GM03348 (cell line): ENCODE measurements at places on chromosomes 12 and 14.

- DNase-seq, result peak; percentile 70
These were observed 37.5 kb downstream of the EMP1 start for GRCh38 chr12:13233830-13234641.

DNA sequence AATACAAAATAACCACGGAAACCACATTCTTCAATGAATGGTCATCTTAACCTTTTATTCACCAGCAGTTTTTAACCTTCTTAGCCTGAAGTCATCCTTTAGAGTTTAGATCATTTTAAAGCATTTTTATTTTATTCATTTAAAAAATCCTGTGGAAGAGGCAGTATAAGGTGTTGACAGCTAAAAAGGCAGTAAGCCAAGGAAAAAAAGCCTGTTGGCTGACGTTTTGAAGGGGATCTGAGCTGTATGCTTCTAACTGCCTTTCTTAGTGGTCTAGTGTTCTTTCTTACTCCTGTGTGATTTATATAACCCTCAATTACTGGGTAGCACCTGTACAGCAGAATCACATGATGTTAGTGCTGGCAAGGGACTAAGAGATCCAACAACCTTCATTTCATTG is 438.3 kb upstream of the SEL1L start:
- DNase-seq, result no peak

DNA sequence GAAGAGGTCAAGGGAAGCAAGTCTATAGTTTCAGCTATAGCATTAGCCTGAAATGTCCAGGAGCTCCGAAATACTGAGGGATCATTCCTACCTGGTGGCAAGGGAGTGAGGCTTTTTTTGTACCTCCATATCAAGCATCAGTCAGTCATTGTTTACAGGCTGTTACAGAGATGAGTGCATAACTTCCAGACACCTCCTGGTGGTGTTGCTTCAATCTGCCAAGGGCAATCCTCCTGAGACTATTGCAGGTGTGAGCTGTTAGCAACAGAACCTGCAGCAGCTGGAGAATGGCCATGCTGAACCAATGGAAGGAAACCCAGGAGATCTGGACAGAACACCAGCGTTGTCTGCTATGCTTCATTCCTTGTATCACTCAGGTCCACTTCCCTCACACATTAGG is 80.0 kb upstream of the SLC8A3 start:
- no peak for DNase-seq

DNA sequence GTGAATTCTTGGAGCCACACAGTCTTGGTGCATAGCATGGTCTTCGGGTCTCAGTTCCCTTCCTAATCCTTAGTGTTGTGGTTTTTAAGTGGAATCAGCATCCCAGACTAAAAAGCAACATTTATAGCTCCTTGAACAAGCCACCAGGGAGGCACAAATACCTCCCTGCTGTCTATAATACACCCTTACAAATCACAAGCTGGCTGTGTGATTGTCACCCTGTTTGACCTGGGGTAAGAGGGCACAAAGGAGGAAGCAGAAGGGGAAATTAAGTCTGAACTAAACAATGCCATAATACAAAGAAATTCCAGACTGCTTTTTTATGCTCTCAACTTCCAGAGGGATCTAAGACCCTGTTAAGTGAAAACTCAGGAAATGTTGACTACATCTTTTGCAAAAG is 7.7 kb upstream of the MMP19 start:
- DNase-seq, result no peak

- DNase-seq, result no peak
These were observed 137.2 kb downstream of the PDZRN4 start for GRCh38 chr12:41325336-41325735.

- DNase-seq, result no peak
These were observed 449.4 kb downstream of the RERGL start for GRCh38 chr12:17640615-17641014.

- DNase-seq, result no peak
These were observed 11.3 kb downstream of the KIF26A start for GRCh38 chr14:104149617-104150135.

DNA sequence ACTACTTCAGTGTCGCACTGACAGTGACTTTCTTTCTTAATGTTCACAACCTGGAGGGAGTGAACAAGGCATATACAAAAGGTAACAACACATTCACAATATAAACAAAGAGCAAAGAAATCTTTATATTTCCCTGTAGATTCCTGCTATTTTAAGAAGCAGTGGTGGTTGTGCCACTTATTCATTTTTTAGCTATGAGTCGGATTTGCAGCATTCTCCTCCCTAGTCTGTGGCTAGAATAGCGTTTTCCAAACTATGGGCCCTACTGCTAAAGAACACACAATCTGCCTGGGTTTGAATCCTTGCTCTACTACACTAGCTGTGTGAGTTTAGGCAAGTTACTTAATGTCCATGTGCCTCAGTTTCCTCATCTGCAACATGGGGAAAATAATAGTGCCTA is 18.6 kb upstream of the MDM1 start:
- peak; percentile 47 for DNase-seq

GRCh38 chr14:85520581-85520980 is 9.4 kb upstream of the FLRT2 start:
- no peak for DNase-seq

- no peak for DNase-seq
These were observed 20.1 kb downstream of the LTBP2 start for GRCh38 chr14:74591899-74592298.

GRCh38 chr12:113795445-113795844 is 170.7 kb downstream of the RBM19 start:
- no peak for DNase-seq

GRCh38 chr12:64780132-64780530 is 20.9 kb upstream of the GNS start:
- no peak for DNase-seq

GRCh38 chr12:97659117-97659880 is 196.7 kb downstream of the RMST start:
- no peak for DNase-seq

- DNase-seq, result peak; percentile 91
These were observed 2.8 kb upstream of the SMUG1 start for GRCh38 chr12:54191550-54192022.

DNA sequence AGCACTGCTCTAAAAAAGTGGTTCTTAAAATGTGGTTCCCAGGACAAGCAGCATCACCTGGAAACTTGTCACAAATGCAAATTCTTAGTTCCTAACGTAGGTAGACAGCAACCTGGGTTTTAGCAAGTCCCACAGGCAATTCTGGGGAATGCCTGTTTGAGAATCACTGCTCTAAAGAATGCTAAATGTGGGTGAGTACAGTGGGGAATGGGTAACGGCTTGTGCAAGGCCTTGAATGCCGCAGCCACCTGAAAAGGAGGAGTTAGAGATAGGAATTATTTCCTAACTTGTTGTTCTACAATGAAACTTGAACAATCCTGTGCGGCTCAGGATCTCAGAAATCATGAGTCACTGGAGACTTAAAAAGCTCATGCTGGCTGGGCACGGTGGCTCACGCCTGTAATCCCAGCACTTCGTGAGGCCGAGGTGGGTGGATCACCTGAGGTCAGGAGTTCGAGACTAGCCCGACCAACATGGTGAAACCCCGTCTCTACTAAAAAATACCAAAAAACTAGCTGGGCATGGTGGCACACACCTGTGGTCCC is 34.9 kb downstream of the GNS start:
- DNase-seq, result no peak

GRCh38 chr12:90999527-90999926 is 5.2 kb downstream of the EPYC start:
- DNase-seq, result no peak

DNA sequence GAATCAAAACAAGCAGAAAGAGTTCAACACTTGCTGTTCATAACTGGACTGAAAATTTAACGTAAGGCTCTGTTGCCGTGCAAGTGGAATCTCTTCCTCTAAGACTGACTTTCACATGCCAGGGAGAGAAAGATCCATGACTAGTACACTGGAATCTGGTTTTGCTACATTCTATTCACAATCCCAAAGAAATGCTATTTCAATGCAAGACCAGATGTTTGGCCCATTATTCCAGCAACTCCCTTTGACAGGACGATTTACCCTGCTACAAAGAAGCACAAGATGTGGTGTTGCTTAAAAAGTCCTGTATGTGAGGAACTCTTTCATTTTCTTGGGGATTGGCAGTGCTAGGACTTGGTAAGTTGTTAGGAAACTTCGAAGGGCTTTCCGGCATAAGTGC is 17.4 kb downstream of the RFC5 start:
- DNase-seq, result peak; percentile 57

DNA sequence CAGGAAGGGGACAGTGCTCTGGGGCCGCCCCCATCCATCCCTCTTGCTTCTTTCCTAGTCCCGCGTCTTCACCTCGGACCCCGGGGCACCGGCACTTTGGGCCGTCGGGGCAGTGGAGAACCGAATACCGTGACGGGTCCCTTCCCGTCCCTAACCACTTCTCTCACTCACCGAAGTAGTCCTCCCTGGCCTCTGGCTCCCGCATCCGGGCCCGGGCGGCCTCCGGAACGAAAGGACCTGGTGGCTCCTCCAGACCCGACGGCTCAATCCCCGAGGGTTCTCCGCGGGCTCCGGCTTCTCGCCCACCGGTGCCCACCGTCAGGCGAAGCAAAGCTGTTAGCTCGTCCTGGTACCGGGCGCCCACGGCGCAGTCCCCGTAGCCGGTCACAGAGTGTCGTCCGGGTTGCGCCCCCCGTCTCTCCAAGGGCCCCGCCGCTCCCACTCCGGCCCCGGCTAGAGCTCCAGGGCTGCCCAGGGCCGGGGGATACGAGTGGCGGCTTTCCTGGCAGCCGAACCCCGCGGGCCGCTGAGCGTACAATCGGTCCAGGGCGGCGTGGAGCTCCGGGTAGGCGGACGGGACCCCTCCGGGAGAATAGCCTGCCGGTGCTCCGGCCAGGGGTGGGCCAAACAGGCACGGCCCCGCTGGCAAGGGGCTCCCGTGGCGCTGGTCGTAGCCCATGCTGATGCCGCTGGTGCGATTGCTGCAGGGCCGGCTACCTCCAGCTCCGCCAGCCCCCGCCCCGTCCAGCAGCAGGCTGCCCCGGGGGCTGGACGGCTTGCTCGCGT is 1.1 kb downstream of the AJUBA start:
- peak; percentile 55 for DNase-seq

DNA sequence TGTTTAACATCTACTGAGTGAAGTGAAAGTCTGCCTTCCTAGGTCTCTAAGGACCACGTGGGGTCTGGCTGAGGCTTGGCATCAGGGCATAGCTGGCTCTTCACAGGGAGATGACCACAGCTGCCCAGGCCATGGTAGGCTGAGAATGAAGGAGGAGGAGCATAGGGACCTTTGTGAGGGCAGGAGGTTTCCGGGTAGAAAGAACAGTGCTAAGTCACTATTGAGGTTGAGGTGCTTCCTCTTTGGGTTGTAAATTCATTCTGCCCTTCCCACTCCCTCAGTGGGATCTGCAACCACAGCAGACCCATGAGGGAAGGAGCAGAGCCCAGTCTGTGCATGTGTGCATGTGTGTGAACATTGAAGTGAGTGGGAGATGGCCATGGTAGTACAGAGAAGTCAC is 909.6 kb downstream of the VRK1 start:
- DNase-seq, result no peak

DNA sequence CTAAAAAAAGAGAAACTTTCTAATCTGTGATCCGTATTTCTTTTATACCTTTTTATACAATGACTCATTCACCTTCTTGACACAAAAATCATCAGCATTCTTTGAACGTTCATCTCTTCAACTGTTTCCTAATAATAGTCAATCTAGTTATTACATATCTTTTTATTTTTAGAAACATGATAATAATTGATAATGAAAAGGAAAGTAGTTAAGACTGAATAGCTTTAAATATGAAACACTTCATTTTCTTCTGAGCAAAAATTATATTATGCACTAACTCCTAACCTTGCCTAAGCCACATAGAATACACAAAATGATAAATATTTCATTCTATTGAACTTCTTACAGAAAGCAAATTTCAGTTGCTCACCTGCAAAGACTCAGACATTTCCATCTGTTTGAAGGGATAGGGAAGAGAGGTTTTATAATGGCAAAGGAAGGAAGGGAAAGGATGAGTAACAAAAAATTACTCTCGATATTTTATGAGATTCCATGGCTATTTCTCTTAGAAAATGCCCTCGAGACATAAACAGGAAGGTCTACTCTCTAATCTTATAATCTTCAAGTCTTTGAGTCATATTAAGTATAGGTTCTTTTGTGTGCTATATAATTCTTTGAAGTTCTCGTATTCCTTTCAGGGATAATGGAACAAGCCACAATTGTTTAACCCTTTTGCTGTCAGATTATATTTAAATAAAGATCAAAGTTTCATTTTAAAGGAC is 7.5 kb upstream of the KLHL42 start:
- no peak for DNase-seq

DNA sequence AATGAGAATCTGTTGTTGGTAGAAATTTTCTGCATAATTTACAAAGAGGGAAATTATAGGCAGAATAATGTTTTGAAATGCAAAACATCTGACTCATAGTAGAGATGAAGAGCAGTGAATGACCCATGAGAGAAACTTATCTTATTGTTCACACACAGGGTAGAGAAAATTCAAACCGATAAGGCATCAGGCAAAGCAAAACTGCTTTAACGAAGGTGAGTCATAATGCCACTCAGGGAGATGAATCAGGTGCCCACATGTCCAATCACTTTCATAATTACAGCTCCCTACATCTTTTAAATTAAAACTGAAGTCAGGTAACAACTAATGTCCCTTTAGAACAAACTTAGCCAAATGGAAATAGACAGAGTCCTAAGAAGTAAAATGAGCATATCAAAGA is 265.6 kb upstream of the GARIN6 start:
- no peak for DNase-seq

DNA sequence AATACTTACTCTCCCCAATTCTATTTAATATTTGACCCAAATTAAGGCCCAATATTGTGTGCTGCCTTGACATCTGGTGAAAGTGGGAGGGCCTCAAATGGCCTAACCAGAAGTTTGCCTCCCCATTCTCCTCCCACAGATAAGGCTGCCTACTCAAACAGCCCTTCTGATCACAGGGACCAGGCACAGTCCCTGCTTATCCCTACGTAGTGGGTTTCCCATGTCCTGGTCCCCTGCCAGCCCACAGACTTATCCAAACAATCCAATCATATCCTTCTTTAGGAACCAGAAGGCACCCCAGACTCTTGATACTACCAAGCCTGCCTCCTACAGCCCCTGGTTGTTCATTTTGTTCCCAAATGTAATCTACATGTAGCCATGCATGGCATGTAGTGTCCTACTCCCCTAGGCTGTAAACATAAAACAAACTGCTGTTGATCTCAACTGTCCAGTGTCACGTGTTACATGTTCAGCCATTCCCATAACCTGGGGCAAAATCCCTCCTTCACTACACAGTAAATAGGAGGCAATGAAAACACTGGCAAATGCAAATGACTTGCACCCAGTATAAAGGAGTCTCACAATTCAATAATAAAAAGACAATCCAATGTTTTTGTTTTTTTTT is 49.3 kb downstream of the EEA1 start:
- DNase-seq, result no peak

GRCh38 chr14:24857277-24857676 is 192.7 kb downstream of the STXBP6 start:
- no peak for DNase-seq

GRCh38 chr12:38998887-38999482 is 93.6 kb upstream of the CPNE8 start:
- no peak for DNase-seq

GRCh38 chr12:24759155-24759554 is 189.7 kb downstream of the BCAT1 start:
- no peak for DNase-seq
